T-helper 1 cell (primary cell): ENCODE measurements at places on chromosomes 13 and 19.

- DNase-seq: peak; percentile 85
These were observed at the start of gene RAP2A for GRCh38 chr13:97433727-97434396. Gene RAP2A (plus strand): TSS chr13:97434169. CDS start chr13:97434471, 302 bp downstream.

DNA sequence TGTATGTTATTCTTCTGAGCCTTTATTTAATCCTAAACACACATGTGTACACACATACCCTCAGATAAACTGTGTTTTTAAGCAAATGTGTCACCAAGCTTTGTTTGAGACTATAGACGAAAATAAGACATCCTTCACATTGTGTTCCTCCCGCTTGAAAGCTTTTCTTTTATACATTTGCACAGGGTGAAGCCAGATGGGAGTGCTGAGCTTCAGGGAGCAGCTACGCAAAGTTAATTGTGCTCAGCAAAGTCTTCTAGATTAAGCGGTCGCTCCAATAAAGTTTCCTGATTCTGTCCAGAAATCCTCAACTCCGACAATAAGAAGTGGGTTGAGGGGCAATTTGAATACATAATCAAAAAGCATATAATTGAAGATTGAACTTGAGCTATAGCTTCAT, 117.2 kb upstream of the ARGLU1 start:
- DNase-seq: no peak

DNA sequence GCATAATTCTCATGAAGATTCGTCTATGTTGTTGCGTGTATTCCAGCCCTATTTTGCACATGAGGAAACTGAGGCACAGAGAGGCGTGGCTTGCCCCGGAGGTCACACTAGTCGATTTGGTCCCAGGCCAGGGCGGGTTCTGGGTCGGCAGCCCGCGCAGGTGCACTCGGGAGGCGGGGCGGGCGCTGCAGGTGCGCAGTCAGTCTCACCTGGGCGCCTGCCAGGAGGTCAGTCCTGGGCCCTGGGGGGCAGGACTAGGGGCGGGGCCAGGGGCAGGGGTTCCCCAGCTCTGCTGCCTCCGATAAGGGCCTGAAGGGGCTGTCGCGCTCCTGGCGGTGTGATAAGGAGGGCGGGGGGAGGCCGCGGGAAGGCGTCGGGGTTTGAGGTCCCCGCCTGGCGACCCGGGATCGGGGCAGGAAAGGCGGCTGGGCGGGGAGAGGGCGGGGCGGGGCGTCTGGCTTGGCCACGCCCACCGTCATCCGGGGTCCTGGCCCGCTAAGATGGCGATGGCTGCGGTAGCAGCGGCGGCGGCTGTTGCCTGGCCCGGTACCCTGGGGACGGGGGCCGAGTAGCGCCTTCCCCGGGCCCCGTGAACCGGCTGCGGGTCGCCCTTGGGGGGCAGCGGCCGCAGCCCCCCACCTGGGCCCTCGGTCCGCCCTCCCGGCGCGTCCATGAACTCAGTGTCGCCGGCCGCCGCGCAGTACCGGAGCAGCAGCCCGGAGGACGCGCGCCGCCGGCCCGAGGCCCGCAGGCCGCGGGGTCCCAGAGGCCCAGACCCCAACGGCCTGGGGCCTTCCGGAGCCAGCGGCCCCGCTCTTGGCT, at the start of gene ATG4D:
TSS of gene ATG4D (plus strand) at position 485 of the 822 bp plus-strand sequence. CDS start at position 672, 187 bp downstream.
- peak; percentile 71 for DNase-seq

DNA sequence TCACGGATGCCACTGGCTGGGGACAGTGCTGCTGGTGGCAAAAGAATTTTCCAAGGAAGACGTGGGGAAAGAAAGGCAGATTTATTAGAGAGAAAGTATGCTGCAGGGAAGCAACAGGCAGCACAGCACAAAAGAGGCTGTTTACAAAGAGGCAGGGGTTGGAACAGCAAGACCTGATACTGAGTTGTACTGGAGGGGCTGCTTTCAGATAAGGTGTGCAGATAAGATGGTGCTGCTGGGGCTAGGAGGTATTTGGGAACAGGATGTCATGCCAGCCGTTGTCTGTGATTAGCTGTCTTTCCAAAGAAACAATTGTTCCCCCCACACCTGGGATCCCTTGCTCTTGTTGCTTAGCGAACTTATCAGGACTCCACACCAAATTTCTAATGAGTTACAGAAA, 2023.3 kb upstream of the PCDH20 start:
- DNase-seq: no peak

DNA sequence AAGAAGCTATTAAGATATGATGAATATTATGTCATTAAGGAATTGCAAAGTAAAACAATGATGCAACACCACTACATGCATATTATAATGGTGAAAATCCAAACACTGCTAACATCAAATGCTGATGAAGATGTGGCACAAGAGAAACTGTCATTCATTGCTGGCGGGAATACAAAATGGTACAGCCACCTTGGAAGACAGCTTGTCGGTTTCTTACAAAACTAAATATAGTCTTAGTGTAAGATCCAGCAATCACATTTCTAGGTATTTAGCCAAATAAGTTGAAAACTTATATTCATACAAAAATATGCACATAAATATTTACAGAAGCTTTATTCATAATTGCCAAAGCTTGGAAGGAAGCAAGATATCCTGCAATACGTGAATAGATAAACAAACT, 114.9 kb upstream of the EDNRB start:
- no peak for DNase-seq

DNA sequence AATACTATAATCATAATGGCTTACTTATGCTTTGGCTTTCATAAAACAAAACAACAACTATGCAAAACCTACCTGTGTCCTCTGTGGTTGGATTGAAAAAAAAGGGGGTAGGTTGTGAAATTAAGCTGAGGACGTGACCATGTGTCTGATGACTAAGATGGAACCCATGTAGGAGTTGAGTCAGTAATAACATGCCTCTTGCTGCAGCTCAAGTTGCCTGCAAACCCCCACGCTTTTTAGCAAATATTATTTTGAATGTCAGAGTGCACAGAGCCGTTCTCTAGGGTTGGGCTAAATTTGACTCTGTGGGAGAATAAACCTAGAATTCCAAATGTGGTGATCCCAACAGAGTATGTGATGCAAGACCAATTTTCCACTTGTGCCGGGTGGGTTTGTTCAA, 209.3 kb downstream of the KCNRG start:
- DNase-seq: no peak

- DNase-seq: no peak
These were observed 365.5 kb downstream of the PCDH9 start for GRCh38 chr13:66864627-66865026.

GRCh38 chr19:3080286-3080685, 13.9 kb upstream of the GNA11 start:
- DNase-seq: no peak

- DNase-seq: no peak
These were observed 8.4 kb downstream of the EGLN2 start for GRCh38 chr19:40807147-40808020.

- no peak for DNase-seq
These were observed 5.5 kb upstream of the SAE1 start for GRCh38 chr19:47124937-47125668.

DNA sequence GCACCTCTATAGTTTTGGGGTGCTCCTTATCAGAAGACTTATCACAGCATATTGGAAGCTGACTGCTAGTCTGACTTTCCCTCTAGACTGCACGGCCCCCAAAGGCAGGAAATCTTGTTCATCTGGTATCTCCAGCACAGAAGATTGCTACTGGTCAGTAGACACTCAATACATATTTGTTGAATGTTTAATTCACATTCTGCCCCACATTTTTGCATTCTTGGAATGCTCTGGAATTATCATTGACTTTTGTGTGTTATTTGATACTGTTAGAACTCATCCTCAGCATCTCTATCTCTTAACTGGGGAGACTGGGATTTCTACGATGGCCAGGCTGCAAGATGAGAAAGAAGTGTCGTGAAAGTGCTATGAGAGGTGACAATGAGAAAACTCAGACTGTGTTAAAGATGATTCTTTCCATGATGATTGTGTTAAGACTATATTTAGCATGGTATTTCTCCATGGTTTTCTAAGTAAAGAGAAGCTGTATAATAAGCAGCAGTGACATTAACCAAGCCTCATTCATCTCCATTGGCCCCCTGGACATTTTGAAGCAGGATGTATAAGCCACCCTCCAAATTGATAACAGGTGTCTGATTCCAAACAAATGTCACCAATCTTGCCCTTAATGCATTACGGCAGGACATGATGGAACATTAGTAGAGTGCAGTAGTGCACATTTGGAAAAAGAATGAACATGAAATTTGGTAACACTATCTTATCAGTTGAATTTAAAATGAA, 440.9 kb downstream of the RFC3 start:
- DNase-seq: no peak

GRCh38 chr19:19649580-19649995, 6.1 kb upstream of the GMIP start:
- no peak for DNase-seq

- DNase-seq: no peak
These were observed 1911.9 kb upstream of the PCDH20 start for GRCh38 chr13:63327584-63327983.

DNA sequence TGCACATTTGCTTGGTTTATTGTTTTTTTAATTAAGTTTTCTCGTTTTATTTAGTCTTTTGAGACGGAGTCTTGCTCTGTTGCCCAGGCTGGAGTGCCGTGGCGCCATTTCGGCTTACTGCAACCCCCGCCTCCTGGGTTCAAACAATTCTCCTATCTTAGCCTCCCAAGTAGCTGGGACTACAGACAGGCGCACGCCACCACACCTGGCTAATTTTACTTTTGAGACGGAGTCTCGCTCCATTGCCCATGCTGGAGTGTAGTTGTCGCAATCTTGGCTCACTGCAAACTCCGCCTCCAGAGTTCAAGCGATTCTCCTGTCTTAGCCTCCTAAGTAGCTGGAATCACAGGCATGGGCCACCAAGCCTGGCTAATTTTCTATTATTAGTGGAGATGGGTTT, 1.3 kb downstream of the RPS9 start:
- no peak for DNase-seq

GRCh38 chr13:47875201-47875600, 125.9 kb downstream of the SUCLA2 start:
- DNase-seq: no peak

GRCh38 chr13:41495044-41495443, 37.7 kb downstream of the RGCC start:
- no peak for DNase-seq

- DNase-seq: peak; percentile 91
These were observed 44.3 kb downstream of the BBC3 start for GRCh38 chr19:47186446-47187334.

- no peak for DNase-seq
These were observed 42.7 kb downstream of the ANKRD10 start for GRCh38 chr13:110872034-110872767.

DNA sequence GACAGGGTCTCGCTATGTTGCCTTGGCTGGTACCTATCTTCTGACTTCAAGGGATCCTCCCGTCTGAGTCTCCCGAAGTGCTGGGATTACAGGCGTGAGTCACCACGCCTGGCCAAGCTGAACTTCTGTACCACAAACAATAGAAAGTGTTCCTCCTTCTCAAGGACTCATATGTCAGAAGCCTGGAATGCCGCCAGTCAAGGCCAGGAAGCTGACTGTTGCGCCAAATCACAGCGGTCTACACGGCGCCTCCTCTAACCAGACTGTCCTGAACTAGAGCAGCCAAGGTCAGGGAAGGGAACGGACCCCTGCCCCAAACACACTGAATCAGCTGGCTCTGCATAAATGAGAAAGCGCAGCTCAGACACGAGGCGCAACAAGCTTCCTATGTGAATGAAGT, 14.6 kb downstream of the RAB20 start:
- no peak for DNase-seq

- no peak for DNase-seq
These were observed 1.6 kb downstream of the LSM7 start for GRCh38 chr19:2326699-2327360.

DNA sequence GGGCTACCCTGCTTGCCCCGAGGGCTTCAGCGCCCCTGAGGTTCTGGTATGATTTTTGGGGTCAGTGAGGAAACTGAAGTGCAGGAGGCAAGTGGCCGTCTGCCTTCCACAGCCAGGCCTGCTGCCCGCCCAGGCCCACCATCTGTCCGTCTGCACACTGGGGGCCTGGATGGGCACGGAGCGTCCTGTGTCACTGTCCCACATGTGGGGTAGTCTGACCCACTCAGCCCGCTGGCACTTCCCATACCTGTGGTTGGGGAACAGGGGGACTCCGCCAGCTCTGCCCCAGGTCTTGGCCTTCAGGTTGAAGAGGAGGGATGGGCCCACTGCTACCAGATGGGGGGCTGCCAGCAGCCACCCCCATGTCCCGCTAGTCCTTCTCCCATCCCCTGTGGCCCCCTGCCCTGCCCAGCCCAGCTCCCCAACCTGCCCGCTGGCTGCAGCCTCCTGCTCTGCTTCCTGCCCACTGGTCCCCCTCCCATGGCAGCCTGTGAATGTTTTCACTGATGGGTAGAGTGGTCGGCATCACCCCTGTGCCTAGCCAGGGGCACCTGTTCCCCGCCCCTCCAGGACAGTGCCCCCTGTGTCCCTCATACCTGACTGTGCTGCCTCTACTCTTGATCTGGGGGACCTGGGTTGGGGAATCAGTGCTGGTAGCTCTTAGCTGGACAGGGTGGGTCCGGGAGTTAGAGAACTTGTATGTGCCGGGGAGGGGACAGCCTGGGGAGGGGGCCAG, 9.5 kb downstream of the PIAS4 start:
- DNase-seq: no peak

DNA sequence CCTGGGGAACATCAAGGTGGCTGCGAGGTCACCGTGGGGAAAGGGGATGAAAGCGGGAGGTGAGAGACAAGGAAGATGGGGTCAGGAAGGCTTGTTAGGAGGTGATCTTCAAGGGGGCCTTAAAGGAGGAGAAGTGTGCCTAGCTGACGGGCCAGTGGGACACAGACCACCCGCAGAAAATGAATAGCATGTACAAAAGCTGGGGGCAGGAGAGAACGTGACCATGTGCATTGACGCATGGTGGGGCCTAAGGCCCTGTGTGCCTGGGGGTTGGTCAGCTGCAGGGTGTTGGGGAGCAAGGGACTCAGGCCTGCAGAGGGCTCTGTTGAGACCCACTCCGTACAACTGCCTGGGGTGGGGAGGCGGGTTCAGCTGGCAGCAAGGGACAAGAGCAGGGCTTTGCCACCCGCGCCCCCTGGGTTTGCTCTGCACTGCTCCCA, 5.9 kb downstream of the RAB8A start:
- DNase-seq: no peak

DNA sequence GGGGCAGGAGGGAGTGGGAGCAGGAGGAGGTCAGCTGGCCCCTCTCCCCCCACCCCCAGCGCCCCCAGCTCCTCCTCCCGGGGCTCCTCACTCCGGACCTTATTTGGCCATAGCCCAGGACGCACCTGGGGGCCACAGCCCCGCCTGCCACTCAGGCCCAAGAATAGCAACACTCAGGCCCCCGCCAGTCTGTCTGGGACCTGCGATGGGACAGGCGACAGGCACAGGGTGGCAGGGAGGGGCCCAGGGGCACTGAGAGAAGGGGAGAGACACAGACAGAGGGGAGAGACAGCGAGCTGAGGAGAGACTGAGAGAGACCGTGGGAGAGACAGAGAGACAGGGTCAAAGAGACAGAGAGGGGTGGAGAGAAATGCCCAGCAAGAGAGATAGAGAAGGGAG, 10.2 kb downstream of the JOSD2 start:
- DNase-seq: no peak
